Fibroblast of the conjunctiva (primary cell): ENCODE measurements at places on chromosomes 2 and 18.

DNA sequence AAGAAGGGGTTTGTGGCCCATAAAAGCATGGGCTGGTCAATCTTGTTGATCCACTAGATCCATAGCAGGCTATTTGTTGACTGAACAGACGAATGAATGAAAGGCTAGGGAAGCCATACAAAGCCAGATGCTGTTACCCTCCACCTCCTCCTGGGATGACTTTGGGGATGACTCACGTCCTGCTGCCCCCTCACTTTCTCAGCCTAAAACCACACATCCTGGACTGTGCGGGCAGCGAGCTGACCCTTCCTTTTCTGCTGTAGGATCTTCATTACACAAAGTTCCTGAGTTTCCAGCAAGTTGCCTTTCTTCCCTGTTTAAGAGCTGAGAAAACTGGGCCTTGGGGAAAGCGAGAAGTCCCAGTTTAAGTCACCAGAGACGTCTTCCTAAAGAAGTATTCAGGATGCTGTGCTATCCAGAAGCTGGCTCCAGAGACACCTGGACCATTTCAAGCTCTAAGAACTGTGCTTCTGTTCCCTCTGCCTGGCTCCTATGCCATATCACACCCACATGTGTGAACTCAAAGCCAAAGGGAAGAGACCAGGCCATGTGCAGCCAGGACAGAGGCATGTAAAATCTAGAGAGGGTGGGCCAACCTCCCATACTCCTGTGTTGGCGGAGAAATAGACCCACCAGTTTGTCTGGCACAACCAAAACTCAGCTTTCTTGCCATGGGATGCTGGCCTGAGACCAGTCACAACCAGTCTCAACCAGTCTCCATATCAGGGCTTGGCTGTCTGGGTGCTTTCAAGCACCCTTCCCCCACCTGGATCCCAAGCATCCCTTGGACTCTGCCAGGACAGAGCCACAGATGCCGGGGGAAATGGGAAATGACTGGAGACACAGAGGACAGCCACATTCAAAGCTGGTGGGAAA is 4.7 kb upstream of the SLC20A1 start:
- DNase-seq = peak; percentile 55

DNA sequence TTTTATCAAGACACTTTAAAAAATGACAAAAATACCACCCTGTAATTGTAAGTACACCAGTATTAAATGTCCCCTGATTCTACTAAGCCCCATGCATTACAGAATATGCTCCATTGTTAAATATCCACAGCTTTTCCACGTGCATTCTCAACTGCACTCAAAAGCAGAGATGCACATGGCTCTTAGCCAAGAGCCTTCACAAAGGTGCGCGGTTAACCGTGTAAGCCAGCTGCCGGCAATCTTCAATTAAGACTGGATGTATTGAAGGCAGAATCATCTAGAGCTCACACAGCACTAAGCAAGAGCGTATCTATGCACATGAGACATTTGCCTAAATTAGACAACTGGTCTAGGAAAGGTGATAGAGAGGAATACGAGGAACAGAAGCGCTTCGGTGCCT is 278.3 kb downstream of the NAPG start:
- no peak for DNase-seq

- peak; percentile 16 for DNase-seq
Measured at GRCh38 chr2:63424329-63425078, 163.8 kb downstream of the WDPCP start.

DNA sequence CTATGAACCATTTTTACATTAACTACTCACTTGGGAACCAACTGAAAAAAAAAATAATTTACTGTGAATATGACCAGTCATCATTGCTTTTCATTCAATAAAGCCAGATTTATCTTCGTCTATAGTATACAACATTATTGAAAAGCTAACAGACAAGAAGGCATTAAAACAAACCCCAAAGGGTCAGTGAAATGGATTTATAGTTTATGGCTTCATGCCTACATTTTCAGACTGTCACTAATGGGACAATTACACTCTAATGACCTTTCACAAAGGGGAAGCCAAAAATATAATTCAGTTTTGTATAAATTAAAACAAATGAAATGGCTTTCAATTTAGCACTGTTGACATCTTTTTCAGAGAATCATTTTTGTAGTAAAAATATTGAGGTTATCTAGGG is 169.1 kb downstream of the DSEL start:
- no peak for DNase-seq

GRCh38 chr18:58308463-58308862 is 264.4 kb downstream of the NEDD4L start:
- DNase-seq = no peak
